AG04449 (cell line): ENCODE measurements at places on chromosomes 12 and 14.

DNA sequence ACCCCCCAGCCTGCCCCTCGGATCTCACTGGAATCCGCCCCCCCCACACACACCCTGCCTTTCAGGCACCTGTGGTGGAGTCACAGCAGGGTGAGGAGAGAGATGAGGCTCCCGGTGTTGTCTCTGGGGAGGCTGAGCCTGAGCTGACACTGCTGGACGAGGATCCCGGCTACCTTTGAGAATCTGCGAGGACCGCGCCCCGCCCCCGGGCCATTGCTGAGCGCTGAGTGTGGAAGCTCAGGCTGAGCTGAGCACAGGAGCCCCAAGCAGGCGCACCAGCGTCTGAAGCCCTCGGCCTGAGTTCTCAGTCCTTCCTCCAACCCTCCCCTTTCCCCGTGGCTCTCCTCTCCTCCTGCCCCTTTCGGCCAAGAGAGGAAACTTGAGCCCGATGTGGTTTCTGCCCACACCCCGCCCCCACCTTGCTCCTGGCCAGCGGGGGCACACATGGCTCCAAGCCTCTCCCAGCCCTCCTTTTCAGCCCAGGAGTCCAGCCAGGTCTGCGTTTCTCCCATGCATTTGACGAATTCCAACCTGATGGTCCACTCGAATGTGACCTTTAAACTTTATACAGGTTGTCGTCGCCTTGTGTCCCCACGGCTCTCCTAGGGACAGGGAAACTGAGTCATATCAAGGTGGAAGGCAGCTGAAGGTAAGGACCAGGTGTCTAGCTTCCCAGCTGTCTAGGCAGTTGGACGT, at the start of gene NFE2:
Gene NFE2, minus strand, starts transcription at position 284 of the 696 bp plus-strand sequence. CDS start 5,767 bp downstream, outside the sequence.
- no peak for DNase-seq

GRCh38 chr12:96039516-96039915, 4.1 kb upstream of the LTA4H start:
- DNase-seq: no peak

GRCh38 chr12:123148223-123148622, 2.7 kb downstream of the PITPNM2 start:
- no peak for DNase-seq

DNA sequence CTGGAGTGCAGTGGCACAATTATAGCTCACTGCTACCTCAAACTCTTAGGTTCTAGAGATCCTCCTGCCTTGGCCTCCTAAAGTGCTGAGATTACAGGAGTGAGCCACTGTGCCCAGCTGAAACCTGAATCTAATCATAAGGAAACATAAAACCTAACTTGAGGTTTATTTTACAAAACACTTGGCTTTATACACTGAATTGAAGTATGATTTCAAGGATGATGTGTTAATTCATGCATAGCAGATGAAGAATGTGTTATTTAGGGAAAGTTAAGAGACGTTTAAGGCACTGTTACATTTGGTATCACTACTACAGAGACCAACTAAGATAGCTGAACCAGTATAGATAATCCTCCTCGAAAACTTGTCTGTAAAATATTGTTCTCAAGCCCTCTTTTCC, 6.4 kb downstream of the DICER1 start:
- DNase-seq: no peak

GRCh38 chr14:64784006-64784405, 79.8 kb downstream of the PLEKHG3 start:
- DNase-seq: no peak

DNA sequence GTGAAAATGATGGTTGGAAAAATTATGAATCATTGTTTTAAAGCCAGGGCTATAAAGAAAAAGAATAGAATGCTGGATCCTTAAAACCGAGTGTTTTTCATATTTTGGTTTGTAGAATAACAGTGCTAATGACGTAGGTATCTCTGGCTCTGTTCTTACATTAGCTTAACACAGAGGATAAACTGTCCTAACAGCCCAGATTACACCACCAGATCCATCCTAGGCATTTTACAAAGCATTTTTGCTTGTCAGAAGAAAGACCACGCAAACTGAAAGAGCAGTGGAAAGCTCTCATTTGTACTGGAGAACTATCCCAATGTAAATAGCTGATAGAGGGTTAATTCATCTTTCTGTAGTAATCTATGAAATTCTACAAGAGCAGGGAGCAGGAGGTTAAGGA, 13.6 kb downstream of the IFT81 start:
- no peak for DNase-seq
